ENCODE measurements at places on chromosomes 2 and 18. TPM values are rescaled to one million over a fixed set of nuclear protein-coding genes. Genes with fewer than 3 reads are reported as not detected.
A peak's percentile ranks its signal among the peaks of the same experiment; 100 is the strongest.

The KCNG2 gene
- total RNA-seq: not detected

The IL36G gene
- not detected for total RNA-seq

The GKN1 gene
- total RNA-seq: not detected

The ANTXR1 gene
- 0.79 TPM for total RNA-seq

DNA sequence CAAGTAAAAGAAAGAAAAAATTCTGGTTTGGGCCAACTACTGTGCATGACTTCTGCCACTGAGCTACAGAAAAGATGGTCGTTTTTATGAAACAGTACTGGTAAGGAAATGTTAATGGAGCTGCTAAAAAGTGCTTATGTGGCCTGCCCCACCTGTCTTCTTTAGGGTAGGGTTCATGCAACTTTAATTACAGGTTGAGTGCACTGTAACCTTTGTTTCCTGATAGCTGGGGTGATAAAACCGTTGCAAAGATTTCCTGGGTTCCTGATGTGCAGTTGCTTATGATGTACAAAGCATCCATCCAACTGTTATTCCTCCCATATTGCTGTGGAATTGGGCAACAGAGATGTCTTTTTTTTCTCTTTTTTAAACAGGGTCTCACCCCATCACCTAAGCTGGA is 34.3 kb upstream of the PUM2 start:
- DNase-seq: no peak
- no peak overlapping the region for H3K27ac ChIP-seq
- H3K4me1 ChIP-seq: no peaks in the 10 kb centered on the region

DNA sequence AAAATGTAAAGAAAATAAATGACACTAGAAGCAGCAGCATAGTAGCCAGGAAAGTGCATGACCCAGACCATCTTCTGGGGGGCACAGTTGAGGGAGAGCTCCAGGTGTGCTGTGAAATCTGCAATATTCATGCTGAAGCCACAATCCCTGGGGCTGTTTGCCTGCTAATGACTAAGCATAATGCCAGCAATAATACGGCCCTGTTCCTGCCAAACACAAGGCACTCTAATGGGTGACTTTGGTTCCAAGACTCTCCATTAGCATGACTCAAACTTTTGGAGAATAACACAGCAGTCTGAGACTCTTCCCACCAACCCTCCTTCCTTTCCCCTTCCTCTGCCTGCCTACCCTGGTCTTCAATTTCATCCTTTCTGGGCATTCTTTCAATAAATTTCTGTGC is 77.9 kb upstream of the DOCK10 start:
- H3K27me3 ChIP-seq: no peaks in the 10 kb centered on the region
- no peak overlapping the region for H3K4me3 ChIP-seq
- no peaks in the 10 kb centered on the region for H3K4me1 ChIP-seq
- no peak overlapping the region for H3K27ac ChIP-seq

DNA sequence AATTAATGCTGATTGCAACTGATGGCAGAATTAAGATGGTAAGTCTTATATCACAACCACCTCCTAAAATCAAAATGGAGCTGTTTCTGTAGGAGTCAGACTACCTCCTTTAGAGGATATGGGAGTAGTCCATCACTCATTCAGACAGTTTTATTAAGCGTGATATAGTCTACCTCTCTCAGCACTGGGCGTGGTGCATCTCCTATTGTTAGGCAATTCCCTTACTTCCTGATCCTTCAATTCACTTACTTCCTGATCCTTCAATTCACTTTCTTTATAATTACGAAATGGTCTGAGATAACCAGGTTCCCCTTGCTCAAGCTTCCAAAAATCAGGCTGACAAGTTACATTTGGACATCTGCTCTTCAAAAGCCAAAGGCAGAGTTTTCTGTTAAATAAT is 31.9 kb downstream of the ATP8B1 start:
- H3K27ac ChIP-seq: no peak overlapping the region
- no peaks in the 10 kb centered on the region for H3K36me3 ChIP-seq
- no peak for DNase-seq
- H3K27me3 ChIP-seq: no peaks in the 10 kb centered on the region
- H3K4me1 ChIP-seq: no peaks in the 10 kb centered on the region

DNA sequence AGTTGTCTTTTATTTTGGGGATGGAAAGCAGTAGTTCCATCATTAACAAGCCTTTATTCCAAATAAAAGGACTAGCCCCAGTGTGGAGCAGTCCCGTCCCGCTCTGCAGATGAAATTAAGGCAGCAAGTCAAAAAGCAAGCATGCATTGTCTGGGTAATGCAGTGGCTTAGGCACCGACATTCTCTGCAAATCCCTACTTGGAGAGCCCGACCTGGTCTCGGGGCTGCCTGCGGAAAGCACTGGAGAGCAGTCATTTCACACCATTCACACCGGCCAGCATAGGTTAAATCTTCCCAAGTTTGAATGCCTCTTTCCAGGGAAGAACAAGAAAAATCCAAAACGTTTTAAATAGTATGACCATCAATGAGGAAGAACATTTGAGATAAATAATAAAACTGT is 24.4 kb upstream of the RAB12 start:
- H3K27me3 ChIP-seq: no peaks in the 10 kb centered on the region

DNA sequence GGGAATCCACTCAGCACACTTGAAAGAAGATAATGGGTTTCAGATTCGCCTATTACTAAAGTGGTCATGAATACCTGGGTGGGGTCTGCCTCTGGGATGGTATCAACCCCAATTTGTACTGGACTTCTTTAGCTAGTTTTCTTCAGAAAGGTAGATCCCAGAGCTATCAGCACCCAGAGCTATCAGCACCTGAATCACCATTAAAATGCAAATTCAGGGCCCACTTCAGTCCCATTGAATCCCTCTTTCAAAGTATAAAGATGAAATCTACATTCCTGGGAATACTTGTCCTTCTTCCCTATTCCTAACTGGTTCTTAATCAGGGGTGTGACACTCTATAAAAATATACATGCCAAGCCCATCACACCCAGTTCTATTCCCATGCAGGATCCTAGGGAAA is 914.3 kb downstream of the DCC start:
- no peak for DNase-seq
- H3K27me3 ChIP-seq: no peaks in the 10 kb centered on the region
- no peak overlapping the region for H3K4me3 ChIP-seq

DNA sequence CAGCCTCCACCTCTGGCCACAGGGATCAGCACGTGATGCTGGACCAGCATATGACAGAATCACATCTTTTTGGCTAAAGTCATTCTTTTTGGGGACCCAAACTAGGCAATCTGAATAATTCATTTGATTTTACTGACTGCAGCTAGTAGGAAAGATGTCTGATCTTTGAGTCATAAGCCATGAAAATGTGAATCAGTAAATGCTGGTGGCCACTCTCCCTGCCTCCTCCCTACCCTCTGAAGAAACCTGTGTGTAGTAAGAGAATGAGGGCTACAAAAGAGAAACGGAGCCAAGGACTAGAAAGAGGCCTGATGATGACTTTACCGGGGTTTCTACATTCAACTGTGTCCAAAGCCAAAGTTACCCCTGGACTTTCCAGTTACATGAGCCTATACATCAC is 10.1 kb upstream of the LRPPRC start:
- no peaks in the 10 kb centered on the region for H3K36me3 ChIP-seq
- DNase-seq: no peak
- no peak overlapping the region for H3K4me3 ChIP-seq
- H3K4me1 ChIP-seq: no peaks in the 10 kb centered on the region

GRCh38 chr2:170930131-170930990 is 1.3 kb downstream of the GORASP2 start:
- peak; percentile 65 for DNase-seq
- H3K27ac ChIP-seq: peak overlapping the region; percentile 78
- H3K4me1 ChIP-seq: peaks cover 25% of the 10 kb centered on the region
- H3K36me3 ChIP-seq: no peaks in the 10 kb centered on the region
- no peaks in the 10 kb centered on the region for H3K27me3 ChIP-seq

DNA sequence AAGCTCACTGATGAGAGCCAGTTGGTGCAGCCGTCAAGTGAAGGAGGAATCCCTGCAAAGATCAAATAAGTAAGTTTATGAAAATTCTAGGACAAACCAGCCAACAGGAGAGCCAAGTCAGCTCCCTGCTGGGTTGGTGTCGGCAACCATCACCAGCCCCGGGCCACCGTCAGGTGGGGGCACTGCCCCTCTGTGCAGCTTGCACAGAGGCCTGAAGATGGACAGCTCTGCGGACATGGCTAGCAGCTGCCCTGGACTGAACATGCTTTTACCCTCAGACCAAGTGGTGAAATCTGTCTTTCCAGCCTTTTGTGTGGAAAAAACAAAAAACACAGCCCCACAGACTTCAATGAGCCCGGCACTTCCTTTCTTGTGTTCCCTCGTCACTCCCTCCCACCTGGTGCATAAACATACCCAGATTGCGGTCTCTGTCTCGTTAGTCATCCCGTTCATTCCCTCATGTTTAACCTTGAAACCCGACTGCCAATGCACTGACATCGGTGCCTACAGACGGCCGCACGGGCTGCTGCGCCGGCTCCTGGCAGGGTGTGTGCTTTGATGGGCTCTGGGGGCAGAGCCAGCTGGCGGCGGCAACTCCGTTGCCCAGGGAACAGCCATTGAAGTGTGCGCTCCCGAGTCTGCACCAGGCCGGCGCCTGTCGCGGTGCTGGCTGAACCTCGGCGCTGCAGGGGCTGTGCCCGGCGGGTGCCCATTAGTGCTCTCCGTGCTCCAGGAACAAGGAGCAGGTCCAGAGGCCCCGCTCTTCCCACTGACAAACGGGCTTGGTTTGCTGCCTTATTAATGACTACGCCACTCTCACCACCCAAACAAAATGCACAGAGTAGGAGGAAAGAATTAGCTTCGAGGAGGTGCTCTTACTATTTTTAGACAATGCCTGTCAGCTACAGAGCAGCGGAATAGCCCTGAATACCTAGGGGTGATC is 95.3 kb downstream of the EIPR1 start:
- no peak overlapping the region for H3K4me3 ChIP-seq
- DNase-seq: no peak
- peaks cover 5% of the 10 kb centered on the region for H3K36me3 ChIP-seq
- no peaks in the 10 kb centered on the region for H3K4me1 ChIP-seq
- H3K27me3 ChIP-seq: no peaks in the 10 kb centered on the region

DNA sequence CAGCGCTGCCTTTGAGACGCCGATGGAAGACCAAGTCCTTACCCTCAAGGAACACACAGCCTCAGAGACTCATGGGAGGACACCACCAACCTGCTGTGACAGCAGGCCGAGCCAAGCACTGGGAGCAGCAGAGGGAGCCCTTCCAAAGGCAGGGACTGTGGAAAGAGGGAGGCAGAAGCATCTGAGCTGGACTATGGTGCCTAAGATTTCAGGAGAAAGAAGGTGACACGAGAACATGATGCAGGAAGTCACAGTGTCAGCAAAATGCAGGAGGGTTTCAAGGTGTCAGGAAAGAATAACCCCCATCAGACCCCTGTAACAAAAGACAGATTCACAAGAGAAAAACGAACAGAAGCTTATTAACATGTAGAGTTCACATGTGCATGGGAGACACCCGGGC is 24.2 kb upstream of the COX7A2L start:
- H3K36me3 ChIP-seq: no peaks in the 10 kb centered on the region
- H3K4me3 ChIP-seq: no peak overlapping the region
- H3K27me3 ChIP-seq: no peaks in the 10 kb centered on the region
- no peak for DNase-seq
- H3K27ac ChIP-seq: no peak overlapping the region

DNA sequence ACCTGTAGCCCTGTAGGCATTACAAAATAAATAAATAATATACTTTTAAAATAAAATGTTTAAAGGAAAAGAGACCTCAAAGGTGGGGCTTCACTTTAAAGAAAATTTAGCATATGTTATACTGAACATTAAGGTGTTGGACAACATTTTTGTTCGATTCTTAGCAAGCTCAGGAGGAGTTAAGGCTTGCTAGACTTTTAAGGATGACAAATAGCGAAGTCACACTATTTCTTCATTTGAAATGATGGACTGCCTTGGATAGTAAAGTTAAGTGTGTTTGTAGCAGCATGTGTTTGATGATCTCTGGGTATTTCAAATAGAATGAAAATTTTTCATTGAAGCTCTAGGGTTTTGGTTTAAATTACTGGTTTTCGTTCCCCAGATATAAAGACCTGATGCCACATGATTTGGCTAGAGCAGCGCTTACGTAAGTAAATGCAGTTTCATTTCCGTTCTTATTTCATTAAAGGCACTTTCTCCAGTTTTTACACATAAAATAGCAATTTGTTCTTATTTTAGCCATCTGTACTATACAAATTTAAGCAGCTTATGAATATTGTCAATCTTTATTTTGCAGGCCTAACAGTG is 24.9 kb downstream of the HADHB start:
- no peaks in the 10 kb centered on the region for H3K4me1 ChIP-seq
- no peak overlapping the region for H3K4me3 ChIP-seq
- no peak for DNase-seq
- no peak overlapping the region for H3K27ac ChIP-seq
- peaks cover 5% of the 10 kb centered on the region for H3K36me3 ChIP-seq

Data from T-cell (primary cell).